ENCODE measurements at places on chromosomes 7 and 10.
A peak's percentile ranks its signal among the peaks of the same experiment; 100 is the strongest.

DNA sequence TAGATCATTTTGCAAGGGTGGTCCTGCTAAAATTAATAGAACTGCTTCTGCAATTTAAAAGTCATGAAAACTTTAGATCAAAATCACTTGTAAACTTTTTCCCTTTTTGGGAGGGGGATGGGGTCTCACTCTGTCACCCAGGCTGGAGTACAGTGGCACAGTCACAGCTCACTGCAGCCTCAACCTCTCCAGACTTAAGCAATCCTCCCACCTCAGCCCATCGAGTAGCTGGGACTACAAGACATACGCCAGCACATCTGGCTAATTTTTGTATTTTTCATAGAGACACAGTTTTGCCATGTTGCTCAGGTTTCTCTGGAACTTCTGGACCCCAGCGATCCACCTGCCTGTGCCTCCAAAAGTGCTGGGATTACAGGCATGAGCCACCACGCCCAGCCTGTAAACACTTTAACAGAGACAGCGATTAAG, 79.7 kb downstream of the LRRC17 start:
- no peak for DNase-seq

- no peak for DNase-seq
These were observed 22.3 kb downstream of the AMZ1 start for GRCh38 chr7:2710286-2710655.

DNA sequence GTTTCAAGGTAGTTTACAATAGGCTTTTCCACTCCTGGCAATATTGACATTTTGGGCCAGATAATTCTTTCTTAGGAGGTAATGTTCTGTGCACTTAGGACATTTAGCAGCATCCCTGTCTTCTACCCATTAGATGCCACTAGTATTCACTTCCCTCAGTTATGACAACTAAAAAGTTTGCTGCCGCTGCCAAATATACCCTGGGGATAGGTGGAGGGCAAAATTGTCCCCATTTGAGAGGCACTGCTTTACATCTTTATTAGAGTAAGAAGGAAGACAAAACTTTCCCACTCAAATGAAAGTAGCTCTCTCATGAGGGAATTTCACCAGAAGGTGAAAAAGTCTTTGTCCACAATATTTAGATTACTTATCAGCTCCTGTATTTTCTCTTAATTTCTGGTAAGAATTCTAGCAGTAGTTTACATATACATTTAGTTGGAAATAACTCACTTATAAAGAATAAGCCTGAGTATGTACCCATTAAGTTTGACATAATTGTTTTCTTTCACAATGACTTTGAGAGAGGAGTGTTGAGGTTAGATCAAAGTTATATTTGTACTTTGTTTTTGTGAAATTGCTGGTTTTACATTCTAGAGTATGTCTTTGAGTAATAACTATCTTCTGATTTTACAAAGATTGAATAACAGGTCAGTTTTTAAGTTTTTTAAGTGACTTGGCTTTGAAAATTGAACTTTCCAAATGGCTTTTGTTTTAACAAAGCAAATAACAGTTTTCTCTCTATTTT, 46.0 kb downstream of the HELLS start:
- DNase-seq: no peak

GRCh38 chr10:62554632-62555199, 180.5 kb downstream of the ZNF365 start:
- DNase-seq: no peak

DNA sequence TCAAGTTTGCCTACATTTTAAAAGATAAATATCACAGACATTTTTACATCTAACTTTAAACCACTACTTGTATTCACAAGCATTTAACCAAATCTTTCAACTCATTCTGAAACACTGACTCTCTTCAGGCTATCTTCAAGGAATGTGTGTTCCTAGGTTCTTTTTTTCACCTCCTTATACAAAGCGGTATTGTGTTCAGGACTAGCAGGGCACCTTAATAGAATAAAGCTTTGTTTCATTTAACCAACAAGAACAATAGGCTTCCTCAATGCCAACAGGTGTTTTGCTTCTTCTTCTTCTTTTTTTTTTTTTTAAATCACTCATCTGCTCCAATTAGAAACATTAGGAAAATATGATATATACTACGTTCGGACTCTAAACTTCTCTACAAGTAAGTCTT, 212.9 kb upstream of the SEMA3E start:
- no peak for DNase-seq

DNA sequence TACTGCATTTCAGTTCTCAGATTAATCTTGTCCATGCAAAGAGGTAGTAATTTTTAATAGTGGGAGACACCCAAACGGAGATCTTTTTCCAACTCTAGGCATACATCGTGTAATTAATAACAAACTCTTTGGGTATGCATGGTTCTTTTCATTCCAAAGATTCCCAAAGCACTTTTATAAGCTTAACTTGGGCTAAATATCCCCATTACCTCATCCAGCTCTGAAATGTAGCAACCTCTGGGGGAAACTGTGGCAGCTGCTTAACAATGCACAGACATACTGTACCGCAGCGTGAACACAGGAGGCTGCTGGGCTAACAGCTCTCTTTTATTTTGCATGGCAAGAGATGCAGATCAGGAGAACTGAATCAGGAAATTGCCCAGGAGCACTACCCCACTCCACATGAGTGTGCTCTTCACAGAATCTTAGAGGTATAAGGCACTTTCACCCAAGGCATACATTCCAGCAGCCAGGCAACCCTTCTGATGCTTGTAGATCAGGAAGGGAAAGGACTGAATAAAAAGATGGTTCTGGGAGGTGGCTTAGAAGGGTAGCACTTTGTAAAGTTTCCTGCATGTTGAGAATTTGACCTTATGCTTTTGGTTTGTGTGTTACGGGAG, 114.4 kb upstream of the GLI3 start:
- DNase-seq: no peak

GRCh38 chr10:32958085-32959005, at the start of gene ITGB1:
Gene ITGB1, minus strand, starts transcription at chr10:32958230. Its CDS starts 22,672 bp downstream, at chr10:32935558.
- DNase-seq: peak; percentile 57

DNA sequence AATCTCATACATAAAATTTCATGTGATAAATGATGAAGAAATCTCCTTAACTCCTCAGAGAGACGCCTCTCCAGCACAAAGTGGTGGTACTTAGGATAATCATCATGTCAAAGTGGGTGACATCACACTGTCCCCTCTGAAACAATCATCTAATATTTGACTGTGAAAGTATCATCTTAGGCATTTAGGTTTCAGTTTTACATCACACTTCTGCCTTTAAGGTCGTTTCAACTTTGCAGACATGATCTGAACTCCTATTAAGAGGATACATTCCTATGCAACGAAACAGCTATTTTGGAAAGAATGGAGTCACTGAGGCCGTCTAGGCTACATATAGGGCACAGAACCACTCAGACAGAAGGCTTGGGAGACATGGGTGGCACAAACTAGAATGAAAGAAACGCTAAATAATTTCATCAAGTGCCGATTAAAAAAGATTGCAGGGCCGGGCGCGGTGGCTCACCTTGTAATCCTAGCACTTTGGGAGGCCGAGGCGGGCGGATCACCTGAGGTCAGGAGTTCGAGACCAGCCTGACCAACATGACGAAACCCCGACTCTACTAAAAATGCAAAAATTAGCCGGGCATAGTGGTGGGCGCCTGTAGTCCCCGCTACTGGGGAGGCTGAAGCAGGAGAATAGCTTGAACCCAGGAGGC, 2.0 kb downstream of the VOPP1 start:
- DNase-seq: no peak

DNA sequence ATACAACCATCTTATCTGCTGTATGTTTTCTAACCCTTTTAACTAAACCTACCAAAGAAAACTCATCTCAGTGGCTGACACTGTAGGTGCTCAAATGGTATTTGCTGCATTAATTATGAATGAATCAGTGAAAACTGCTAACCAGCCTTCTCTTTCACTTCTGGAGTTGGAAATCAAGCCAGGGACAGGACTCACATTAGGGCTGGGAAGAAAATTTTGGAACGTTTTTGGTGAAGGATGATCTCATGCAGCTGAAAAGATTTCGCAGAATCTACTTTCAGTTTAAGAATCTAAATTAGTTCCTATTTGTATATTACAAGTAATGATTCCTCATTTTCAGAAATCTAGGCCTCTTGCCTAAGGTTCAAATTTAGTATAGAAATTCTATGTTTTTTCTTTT, 12.9 kb downstream of the MTPN start:
- DNase-seq: no peak

- no peak for DNase-seq
These were observed 85.8 kb upstream of the WDR11 start for GRCh38 chr10:120765226-120765803.

GRCh38 chr10:63901228-63901627, 380.0 kb downstream of the REEP3 start:
- no peak for DNase-seq

DNA sequence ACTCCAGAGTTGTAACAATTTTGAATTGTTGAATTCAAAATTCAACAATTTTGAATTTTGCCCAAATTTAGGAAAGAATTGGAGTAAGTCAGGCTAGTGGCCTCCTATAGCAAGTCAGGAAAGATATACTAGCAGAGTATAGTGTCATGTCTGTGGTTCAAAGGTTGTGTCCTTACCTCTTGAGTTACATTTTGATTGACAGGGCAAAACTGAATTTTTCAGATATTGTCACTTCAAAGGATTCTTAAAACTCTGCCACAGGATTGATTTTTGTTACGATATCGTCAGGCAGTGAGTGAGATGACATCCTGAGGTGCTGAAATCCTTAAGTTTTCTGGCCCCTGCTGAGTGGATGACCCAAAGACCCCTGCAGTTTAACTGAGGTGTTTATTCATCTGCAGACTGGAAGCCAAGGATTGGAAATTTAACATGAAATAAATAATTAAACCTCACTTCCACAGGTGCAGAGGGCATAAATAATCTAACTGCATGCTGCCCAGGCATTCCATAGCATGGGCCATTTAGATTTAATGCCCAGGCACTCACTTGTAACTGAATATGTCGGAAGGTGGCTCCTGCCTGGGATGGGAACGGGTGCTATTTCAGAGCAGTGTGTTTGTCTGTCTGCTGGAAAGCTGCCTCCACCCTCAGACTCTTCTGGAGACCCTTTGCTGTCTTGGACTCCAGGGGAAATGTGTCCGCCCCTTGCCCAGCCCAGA, 50.8 kb downstream of the RBM20 start:
- no peak for DNase-seq

DNA sequence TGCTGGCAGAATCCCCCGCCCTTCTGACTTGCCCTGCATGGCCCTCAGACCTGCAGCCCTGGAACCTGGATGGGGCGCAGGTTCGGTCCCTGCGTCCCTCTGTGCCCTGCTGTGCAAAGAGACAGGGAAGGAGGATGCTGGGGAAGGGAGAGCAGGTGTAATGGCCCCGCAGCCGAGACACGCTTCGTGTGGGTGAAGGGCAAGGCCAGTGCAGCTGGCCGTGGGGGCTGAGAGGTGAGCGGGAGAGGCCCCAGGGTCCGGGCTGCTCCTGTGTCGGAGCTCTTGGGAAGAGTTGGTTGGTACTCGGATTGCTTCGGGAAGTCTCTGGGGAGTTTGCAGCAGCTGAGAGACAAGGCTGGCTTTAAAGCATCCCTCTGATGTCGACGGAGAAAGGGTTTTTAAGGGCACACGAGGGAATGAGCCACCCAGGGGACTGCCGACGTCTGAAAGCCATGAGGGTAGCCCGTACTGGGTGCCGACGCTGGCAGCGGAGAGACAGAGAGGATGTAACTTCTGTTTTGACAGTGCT, 6.5 kb downstream of the ELFN1 start:
- no peak for DNase-seq

- no peak for DNase-seq
These were observed 54.2 kb upstream of the FRMD4A start for GRCh38 chr10:14384915-14385314.

DNA sequence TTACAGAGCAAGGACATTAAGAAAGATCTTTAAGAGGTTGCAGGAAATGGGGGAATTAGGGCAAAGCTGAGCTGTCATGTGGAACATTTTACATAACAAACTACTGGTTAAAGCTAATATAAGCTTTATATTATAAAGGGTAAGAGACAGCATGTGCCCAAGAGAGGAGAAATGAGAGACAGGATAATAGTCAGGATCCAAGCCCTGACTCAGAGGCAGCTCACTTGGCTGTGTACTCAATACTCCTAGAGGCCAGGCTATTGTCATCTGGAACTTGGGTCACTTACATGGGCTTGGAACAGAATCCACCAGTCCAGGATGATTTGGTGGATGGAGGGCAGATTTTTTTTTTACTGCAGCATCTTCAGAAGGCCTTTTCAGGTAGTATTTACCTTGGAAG, 418.6 kb upstream of the ZMIZ1 start:
- DNase-seq: no peak

GRCh38 chr7:1663223-1663622, 6.9 kb upstream of the ELFN1 start:
- DNase-seq: no peak

GRCh38 chr10:116241642-116242410, 31.2 kb downstream of the GFRA1 start:
- no peak for DNase-seq

All from stimulated activated CD8-positive, alpha-beta memory T cell treated with anti-CD3 and anti-CD28 coated beads, Interleukin-2, amount 100 ng/mL, for 1 hour (primary cell).